ENCODE measurements at places on chromosomes 16 and 17.
A peak's percentile ranks its signal among the peaks of the same experiment; 100 is the strongest.

DNA sequence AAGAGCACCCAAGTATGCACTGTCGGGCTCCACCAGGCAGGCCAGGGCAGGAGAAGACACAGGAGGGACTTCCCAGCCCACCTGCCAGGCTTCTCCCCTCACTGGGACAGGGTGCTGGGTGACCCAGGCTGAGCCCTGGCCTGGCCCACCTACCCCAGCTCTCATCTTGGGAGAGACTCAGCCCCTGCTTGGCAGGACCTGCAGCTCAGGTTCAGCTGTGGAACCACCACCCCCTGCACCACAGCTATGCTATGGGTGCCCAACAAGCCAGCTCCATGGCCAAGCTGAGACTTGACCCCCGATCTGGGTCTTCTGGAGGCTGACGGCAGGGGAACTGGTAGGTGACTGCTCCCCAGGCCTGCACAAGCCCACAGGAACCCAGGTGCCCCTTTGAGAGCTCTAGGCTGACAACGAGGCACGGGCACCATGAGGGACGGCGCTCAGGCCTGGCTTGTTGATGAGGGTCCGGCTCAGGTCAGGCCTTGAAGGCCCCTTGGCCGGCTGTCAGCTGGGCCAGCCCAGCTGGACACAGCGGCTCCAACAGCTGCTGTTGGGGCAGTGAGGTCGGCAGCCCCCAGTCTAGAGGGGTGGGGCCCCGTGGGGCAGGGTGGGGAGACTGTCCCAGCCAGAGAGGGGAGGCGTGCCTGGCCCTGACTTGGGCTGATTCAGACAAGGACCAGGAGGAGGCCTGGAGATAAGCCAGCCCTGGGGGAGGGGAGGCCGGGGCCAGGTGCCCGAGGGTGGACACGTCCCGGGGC lies 4.6 kb downstream of the RPUSD1 start:
- DNase-seq = no peak

DNA sequence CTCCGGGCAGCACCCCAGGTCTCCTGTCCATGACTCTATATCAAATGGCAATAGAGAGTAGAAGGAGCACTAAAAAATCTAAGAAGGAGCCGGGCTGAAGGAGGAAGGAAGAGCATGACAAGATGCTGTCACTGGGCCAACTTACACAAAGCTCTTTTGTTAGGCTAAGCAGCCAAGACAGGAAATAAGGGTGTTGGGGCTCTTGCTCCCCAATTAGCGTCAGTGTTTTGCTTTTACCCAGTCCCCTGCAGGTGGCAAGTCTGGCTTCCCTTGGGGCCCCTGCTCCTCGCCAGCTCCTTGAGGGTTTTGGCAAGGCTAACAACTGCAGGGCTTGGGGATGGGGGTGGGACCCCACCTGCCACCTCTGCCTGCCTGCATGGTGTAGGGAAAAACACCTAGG lies 120.5 kb downstream of the CCT6B start:
- peak; percentile 54 for DNase-seq

GRCh38 chr17:36120221-36120620 lies 16.6 kb downstream of the CCL4 start:
- DNase-seq = no peak

DNA sequence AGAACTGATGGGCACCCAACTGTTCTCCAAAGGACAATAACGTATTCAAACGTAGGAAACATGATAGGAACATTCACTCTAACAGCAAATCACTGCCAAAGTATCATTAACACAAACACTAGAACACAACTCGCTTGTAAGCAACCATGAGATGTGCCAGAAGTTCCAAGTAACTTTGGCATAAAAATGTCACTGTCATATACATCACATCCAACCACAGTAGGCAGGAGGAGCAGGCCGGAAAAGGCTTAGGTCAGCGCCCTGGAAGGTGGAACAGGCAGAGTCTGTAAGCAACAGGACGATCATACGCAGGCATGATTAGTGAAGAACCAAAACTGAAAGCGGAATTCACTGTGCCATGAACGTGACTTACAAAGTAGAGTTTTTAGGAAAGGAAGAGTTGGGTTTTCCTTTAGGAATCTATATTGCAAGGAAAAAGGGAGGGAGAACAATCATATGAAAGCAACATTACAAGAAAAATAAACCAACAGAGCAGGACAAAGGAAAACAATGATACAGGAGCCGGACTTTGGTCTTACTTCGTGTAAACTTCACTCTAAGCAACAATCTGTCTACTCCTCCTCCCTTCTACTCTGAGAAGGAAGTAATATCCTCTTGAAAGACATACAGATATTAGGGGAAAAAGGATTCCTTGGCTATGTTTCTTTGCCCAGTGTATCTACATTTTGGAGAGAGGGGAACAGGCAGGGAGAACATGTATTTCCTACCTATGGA lies 52.3 kb downstream of the YWHAE start:
- no peak for DNase-seq

DNA sequence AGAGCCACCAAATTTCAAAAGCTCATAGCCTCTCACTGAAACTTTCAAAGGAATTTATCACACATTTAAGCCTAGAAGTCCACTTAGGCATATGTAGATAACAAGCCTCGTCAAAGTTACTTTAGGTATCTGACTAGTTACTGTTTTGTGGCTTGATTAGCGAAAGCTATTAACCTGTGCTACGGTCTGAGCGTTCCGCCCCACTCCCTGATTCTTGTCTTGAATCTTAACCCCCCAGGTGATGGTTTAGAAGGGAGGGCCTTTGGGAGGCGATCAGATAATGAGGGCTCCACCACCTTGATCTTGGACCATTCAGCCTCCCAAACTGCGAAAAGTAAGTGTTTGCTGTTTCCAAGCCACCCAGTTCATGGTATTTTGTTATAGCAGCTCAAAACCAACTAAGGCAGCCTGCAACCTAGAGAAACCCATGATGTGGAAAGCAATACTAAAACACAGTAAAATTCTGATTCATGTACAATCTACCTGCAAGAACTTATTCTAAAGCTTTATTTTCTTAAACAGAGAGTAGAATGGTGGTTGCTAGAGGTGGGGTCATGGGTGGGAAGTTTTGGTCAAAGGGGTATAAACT lies 7.1 kb downstream of the HSDL1 start:
- no peak for DNase-seq

DNA sequence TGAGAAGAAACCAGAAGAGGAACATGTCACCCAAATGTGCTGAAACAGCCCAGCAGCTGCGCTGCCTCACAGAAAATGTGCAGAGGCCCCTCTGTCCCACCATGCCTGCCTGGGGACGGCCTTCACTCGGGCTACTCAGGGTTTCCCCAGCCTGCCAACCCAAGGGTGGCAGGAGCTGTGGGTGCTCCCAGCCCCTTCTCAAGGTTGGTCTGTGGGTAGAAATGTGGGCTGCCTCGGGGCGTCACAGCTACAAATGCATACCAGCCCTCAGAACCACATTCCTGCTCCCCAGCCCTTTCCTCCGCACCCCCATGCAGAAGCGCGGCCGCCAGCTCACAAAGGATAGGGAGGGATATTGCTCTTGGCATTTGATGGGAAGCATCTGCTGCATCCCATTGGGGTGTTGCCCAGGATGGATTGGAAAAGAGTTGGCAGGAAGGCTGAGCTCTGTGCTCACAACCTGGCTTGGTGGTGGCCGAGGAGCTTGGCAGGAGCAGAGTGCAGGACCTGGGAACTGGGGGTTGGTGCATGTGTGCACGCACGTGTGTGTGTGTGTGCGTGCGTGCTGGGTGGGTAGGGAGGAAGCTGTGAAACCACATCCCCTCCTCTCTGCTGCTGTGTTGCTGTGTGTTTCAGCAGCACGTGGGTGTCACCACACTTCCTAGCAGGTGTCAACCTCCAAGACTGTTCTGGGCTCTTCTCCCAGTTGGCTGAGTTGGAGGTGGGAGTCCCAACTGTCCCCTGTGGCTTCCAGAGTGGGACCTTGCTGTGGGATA lies 304.4 kb downstream of the SEC14L1 start:
- peak; percentile 91 for DNase-seq

- no peak for DNase-seq
Measured at GRCh38 chr17:63071797-63072196, 105.8 kb downstream of the TANC2 start.

DNA sequence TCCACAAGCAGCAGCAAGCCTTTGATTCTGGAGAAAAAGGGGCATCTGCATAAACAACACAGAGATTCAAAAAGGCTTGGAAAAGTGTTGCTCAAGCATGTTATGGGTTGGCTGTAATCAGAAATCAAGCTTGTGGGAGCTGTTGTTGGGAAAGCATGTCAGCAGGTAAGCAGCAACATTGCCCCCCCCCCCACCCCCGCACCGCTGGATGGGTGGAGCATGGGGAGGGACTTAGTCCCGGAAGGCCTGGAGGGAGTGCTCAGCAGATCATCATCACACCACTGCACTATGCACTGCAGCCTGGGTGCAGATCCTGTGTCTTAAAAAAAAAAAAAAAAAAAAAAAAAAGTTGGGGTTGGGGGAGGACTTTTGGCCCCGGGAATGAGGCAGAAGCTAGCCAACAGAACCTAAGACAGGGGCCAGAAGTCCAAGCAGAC lies 16.8 kb upstream of the AKAP1 start:
- DNase-seq = peak; percentile 9

GRCh38 chr16:72228014-72228413 lies 56.1 kb upstream of the PMFBP1 start:
- no peak for DNase-seq

GRCh38 chr17:75661531-75661930 lies 5.4 kb downstream of the RECQL5 start:
- no peak for DNase-seq

DNA sequence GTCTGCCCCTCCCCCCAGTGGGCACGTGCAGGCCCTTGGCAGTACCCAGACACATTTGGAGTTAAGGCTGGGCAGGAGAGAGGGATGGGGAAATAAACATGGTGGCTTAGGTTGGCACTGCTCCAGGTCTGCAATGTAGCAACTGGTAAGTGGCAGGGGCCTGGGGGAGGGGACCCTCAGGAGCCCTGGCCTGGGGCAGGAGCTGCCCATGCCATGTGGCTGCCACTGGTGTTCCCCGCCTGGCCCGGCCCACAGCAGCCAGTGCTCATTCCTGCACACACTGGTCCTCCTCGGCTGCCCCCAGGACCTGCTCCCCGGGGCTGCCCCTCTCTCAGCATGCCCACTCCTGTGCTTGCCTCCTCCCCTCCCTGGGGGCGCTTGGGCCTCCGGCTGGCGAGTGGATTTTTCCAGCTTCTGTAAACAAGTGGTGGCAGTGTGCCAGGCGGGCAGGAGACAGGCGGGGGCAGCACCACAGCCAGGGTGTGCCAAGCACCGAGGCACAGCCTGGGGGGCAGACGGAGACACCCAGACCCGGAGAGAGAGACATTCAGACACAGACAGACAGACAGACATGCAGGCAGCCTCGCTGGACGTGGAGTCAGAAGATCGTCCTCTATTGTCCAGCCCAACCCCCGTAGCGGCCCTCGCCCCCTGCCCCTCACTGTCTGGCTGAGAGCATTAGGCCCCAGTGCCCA lies 9.4 kb downstream of the THRA start:
- DNase-seq = no peak

- no peak for DNase-seq
Measured at GRCh38 chr16:11182411-11182810, 73.6 kb downstream of the SOCS1 start.

DNA sequence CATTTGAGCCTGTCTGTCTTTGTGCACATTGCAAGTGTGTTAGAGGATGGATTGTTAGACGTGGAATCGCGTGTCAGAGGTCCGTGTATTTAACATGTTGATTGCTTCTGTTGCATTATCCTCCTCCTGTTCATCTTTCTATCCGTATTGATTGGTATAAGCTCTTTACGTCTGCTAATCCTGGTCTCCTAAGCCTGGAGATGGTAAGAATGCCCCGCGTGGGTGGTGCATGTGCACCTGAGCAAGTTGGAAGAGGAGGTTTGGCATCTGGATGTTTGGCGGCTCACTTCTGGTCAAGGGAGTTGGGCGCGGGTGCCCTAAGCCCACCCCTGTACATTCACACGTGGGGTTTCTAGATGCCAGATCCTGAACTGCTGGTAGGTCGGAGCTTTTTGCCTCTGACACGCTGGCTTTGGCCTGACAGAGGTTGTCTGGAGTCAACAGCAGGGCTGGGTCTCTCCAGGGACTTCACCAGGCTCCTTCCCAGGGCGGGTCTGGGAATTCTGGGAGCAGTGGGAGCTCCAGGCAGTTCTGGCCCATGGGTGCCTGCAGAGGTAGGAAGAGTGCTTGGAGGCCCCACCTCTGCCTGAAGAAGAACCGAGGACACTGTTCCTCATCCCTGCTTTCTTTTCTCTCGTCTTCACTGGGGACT lies 107.3 kb downstream of the OR1D5 start:
- DNase-seq = no peak

- DNase-seq = no peak
Measured at GRCh38 chr16:84379008-84379708, 10.8 kb downstream of the ATP2C2 start.

DNA sequence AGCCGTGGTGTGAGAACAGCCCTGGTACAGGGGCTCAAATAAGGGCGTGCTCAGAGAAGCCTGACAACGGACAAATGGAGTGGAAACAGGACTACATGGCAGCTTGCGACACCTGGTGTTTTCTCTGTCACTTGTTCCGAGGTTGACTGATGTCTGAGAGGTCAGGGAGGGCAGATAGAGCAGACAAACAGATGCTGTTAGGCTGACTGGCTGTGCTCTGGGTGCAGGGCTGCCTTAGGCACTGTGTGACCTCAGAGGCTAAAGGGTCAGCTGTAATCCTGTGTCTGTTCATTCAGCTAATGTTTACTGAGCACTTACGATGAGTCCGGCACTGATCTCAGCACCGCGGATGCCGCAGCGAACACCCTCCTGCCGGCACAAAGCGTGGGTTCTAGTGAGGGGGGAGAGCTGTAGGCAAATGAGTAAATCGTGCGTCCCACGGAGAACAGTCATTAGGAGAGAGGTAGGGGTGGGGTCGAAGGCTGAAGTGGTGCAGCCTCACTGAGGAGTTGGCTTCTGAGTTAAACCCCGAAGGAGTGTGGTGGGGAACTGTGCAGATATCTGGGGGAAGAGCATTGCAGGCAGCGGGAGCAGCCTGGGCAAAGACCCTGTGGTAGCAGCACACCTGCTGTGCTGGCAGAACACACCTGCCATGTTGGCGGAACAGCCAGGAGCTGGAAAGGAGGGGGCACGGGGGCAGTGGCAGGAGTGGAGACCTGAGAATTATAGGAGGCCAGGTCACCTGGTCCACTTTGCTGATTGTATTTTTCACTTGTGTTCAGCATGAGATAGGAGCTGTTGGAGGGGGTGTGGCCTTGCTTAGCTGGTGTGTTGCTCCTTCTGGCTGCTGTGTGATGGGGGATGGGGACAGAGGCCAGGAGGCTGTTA lies 35.0 kb downstream of the GPT2 start:
- DNase-seq = no peak

- no peak for DNase-seq
Measured at GRCh38 chr16:23248261-23249194, 53.6 kb upstream of the SCNN1B start.

GRCh38 chr17:82665891-82666290 lies 17.6 kb upstream of the WDR45B start:
- DNase-seq = no peak

DNA sequence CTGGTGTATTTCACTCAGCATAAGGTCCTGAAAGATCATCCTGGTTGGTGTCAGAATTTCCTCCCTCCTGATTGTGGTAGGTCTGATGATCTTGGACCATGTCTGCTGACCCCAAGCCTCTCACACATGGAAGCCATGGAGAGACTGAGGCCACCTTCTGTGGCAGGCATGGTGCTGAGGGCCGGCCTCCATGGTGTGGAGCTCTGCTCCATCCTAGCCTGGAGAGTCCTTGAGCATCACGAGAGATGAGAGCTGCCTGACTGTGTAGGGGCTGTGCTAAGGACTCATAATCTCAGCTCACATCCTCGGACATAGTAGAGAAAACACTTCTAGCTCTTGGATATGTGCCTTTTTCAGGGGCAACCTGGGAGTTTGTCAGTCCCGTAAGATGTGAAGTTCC lies 40.6 kb downstream of the MPRIP start:
- DNase-seq = no peak

GRCh38 chr16:17632667-17633066 lies 161.9 kb upstream of the XYLT1 start:
- DNase-seq = no peak

- DNase-seq = no peak
Measured at GRCh38 chr17:41013181-41013580, 4.3 kb upstream of the KRTAP3-1 start.

Data from CD4-positive, alpha-beta T cell treated with Interleukin-17A for 4 hours (primary cell).